ENCODE measurements at places on chromosomes 2 and 18. TPM values are rescaled to one million over a fixed set of nuclear protein-coding genes. Genes with fewer than 3 reads are reported as not detected.

The CRIM1 gene
- total RNA-seq, result 99.2 TPM

The KYNU gene
- 276 TPM for total RNA-seq

The GCC2 gene
- total RNA-seq, result 17.2 TPM

The SS18 gene
- 48.4 TPM for total RNA-seq

The ATG9A gene
- 45.4 TPM for total RNA-seq

The MOGAT1 gene
- not detected for total RNA-seq

The CXCR1 gene
- not detected for total RNA-seq

The EMILIN2 gene
- 12.7 TPM for total RNA-seq

The HOXD13 gene
- 0.29 TPM for total RNA-seq

The BCL2 gene
- total RNA-seq, result 0.53 TPM

The FSHR gene
- total RNA-seq, result not detected

The IL36RN gene
- 0.05 TPM for total RNA-seq

The FBXO36 gene
- total RNA-seq, result 1.4 TPM

The VWC2L gene
- total RNA-seq, result not detected

The PIEZO2 gene
- 0.61 TPM for total RNA-seq

The KCNJ3 gene
- total RNA-seq, result not detected

The ALK gene
- not detected for total RNA-seq

The SPAST gene
- total RNA-seq, result 15.2 TPM

The IL36A gene
- total RNA-seq, result not detected

The RIOK3 gene
- total RNA-seq, result 37.5 TPM

The MAL gene
- total RNA-seq, result not detected

The WBP1 gene
- 80.7 TPM for total RNA-seq

The SERPINB13 gene
- total RNA-seq, result not detected
